ENCODE measurements at places on chromosomes 3 and 15.

- no peak for DNase-seq
- H3K36me3 ChIP-seq: no peaks in the 10 kb centered on the region
- H3K4me1 ChIP-seq: no peaks in the 10 kb centered on the region
- no peaks in the 10 kb centered on the region for H3K27me3 ChIP-seq
- no peak overlapping the region for H3K4me3 ChIP-seq
- no peak overlapping the region for H3K27ac ChIP-seq
Observed at GRCh38 chr15:59364248-59364647, 8.4 kb downstream of the MYO1E start.

- H3K27ac ChIP-seq: no peak overlapping the region
- H3K36me3 ChIP-seq: no peaks in the 10 kb centered on the region
- H3K4me1 ChIP-seq: no peaks in the 10 kb centered on the region
- no peak overlapping the region for H3K4me3 ChIP-seq
- no peak for DNase-seq
- no peaks in the 10 kb centered on the region for H3K27me3 ChIP-seq
Observed at GRCh38 chr15:58536414-58536813, 104.6 kb downstream of the LIPC start.

DNA sequence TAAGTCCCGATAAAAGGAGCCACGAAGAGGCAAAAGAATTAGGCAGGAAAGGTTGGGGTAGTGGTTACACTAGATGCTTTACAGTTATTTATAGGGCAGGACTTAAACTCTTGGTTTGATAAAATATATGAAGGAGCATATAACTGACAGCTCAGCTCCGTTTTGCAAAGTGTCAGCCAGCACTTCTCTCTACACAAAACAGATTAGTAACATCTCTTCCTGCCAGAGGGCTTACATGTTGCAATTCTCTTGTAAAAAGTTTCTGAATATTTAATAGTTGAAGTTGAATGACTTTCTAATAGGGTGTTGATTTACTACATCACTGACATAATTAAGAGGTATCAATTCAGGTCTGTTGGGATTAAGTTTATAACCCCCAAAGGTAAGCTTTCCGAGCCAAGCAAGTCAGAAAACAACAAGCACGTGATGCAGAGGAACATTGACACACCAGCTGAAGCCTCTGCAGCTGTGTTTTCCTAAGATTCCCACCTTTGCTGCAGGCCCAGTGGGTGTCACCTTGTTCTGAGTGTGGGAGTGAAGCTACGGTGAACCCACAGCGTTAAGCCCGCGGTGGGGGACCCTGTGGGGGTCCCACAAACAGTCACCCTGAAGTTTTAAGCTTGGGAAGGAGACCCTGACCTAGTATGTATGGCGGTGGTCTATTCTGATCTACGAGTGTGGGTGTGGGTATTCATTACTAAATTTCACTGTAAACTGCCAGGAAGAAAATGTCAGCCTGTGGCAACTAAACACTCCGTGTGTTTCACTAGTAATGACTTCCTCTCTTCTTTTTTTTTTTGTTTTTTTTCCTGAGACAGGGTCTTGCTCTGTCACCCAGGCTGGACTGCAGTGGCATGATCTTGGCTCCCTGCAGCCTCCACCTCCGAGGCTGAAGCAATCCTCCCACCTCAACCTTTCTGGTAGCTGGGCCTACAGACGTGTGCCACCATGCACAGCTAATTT is 22.0 kb upstream of the ATP13A3 start:
- H3K4me1 ChIP-seq: peaks cover 8% of the 10 kb centered on the region
- H3K27ac ChIP-seq: peak overlapping the region; percentile 60
- H3K27me3 ChIP-seq: no peaks in the 10 kb centered on the region
- H3K36me3 ChIP-seq: no peaks in the 10 kb centered on the region
- DNase-seq: no peak
- no peak overlapping the region for H3K4me3 ChIP-seq

- H3K36me3 ChIP-seq: no peaks in the 10 kb centered on the region
- H3K4me3 ChIP-seq: no peak overlapping the region
- H3K4me1 ChIP-seq: peaks cover 2% of the 10 kb centered on the region
- no peaks in the 10 kb centered on the region for H3K27me3 ChIP-seq
- H3K27ac ChIP-seq: no peak overlapping the region
Observed at GRCh38 chr15:66039117-66039871, 170.0 kb downstream of the RAB11A start.

DNA sequence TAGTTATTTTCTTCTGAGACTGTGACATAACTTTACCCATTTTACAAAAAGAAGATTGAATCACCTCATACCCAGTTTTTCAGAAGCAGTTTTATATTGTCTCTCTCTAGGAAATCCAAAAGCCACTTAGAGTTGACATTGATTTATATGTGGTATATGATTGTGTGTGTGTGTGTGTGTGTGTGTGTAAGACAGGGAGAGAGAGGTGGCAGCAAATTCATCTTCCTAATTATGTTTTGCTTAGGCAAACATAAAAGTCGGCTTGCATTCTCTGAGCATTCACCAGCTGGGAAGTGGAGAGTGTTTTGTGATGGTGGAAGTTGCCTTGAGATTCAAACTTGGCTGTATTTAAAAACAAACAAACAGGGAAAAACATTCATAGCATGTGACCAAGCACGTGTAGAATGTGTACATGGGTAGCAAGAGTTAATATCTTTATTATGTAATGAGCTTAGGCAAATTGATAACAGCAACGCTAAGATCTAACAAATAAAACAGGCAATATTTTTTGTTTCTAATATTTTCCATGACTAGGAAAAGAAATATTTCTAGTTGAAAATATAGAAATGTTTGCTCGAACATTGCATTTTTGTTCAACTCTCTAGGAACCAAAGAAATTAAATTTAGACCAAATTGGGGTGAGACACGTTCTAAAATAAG is 64.4 kb upstream of the IGF1R start:
- no peaks in the 10 kb centered on the region for H3K36me3 ChIP-seq
- H3K27me3 ChIP-seq: no peaks in the 10 kb centered on the region
- H3K27ac ChIP-seq: no peak overlapping the region
- peaks cover 9% of the 10 kb centered on the region for H3K4me1 ChIP-seq

- no peak overlapping the region for H3K27ac ChIP-seq
- DNase-seq: no peak
- H3K36me3 ChIP-seq: no peaks in the 10 kb centered on the region
Observed at GRCh38 chr3:178480795-178481194, 55.4 kb upstream of the KCNMB2 start.

DNA sequence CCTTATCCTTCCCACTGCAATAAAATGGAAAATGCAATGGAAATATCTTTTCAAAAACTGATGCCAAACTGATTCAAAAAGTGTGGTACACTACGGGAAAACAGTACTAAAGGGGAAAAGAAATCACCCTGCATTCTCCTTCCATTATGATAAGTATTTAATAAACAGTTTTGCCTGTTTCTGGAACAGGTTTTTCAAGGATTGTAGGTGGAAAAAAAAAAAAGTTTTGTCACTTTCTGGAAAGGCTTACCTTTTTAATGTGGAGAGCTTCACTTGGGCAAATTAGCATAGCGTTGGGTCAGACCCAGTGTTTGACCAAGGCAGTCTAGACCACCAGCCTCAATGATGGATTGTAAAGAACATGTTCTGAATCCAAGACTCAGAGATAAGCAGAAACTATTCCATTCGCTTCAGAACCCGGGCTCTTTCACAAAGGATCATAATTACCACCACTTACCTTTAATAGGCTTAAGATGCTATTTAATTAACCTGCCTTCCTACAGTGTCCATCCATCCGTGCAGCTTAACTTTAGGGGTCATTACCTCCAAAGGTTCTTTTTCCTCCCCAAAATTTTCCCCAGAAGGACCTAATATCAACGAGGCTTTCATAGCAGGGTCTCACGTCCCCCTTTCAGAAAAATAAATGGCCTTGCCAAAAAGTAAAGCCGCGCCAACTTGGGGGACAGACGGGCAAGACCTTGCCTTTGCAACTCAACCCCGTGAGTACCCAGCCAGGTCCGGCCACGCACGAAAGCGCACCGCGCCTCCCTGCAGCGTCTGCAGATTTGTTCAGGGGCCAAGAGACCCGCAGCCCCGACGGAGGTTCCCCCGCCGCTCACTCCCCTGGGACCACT is 1.0 kb downstream of the DCBLD2 start:
- H3K27me3 ChIP-seq: no peaks in the 10 kb centered on the region
- H3K4me3 ChIP-seq: peak overlapping the region; percentile 55
- no peaks in the 10 kb centered on the region for H3K36me3 ChIP-seq

DNA sequence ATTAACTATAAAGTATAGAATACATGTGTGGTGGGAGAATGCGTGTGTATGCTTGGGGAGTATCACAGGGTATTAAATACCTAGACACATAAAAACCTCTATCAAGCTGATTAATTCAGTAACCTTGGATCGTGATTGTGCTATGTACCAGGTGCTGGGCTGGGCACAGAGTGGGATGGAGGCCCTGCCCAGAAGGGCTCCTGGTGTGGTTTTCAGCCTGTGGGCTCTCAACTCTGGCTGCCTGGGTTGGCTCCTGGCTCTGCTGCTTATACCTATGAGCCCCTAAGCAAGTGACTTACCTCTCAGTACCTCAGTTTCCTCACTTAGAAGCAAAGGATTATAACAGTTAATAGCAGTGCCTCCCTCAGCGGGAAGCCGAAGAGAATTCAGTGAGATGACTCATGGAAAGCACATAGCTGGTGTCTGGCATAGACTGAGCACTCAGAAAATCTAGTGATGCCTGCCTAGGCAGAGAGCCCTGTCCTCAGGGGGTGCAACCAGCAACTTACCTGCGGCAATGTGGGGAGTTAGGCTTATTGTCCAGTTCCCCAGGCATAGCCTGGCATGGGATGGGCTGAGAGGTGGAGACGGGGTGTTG is 90.6 kb upstream of the MYZAP start:
- H3K27ac ChIP-seq: peak overlapping the region; percentile 95
- H3K36me3 ChIP-seq: no peaks in the 10 kb centered on the region
- H3K4me1 ChIP-seq: peaks cover 92% of the 10 kb centered on the region
- H3K27me3 ChIP-seq: no peaks in the 10 kb centered on the region
- DNase-seq: no peak

DNA sequence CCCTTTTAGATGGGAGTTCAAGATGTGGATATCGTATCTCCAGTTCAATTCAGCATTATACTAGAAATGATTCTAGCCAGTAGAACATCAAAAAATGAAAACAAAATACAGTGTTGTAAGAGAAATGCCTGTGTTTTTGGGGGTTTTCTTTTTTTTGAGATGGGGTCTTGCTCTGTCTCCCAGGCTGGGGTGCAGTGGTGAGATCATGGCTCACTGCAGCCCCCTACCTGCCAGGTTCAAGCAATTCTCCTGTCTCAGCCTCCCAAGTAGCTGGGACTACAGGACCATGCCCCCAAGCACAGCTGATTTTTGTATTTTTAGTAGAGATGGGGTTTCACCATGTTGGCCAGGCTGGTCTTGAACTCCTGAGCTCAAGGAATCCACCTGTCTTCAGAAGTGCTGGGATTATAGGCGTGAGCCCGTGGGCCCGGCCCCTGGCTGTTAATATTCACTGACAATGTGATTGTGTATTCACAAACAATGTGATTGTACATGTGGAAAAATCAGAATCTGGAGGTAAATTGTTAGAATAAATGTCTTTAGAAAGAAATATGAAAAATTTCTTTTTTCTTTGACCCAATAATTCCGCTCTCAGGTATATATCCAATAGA is 59.0 kb downstream of the ARIH1 start:
- peak; percentile 10 for DNase-seq
- H3K27ac ChIP-seq: no peak overlapping the region
- H3K4me1 ChIP-seq: no peaks in the 10 kb centered on the region
- no peaks in the 10 kb centered on the region for H3K36me3 ChIP-seq
- no peaks in the 10 kb centered on the region for H3K27me3 ChIP-seq
- H3K4me3 ChIP-seq: no peak overlapping the region

DNA sequence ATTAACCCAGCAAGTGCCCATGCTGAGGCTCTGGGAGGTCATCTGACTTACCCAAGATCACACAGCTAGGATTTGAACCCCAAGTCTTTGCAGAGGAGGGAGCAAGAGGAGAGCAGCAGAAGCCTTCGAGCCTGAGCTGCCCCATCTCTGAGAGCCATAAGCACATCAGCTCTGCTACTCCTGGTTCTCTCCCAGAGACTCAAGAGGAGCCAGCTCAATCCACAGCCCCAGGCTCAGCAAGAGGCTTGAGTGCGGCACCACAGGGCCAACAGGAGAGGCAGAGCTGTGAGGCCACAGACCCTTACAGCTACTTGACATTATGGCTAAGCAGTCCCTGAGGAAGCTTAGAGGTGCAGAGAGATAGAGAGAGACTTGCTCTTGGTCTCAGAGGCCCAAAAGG is 15.9 kb upstream of the NTRK3 start:
- H3K27ac ChIP-seq: no peak overlapping the region
- DNase-seq: no peak
- H3K27me3 ChIP-seq: peaks cover 27% of the 10 kb centered on the region
- H3K36me3 ChIP-seq: no peaks in the 10 kb centered on the region

DNA sequence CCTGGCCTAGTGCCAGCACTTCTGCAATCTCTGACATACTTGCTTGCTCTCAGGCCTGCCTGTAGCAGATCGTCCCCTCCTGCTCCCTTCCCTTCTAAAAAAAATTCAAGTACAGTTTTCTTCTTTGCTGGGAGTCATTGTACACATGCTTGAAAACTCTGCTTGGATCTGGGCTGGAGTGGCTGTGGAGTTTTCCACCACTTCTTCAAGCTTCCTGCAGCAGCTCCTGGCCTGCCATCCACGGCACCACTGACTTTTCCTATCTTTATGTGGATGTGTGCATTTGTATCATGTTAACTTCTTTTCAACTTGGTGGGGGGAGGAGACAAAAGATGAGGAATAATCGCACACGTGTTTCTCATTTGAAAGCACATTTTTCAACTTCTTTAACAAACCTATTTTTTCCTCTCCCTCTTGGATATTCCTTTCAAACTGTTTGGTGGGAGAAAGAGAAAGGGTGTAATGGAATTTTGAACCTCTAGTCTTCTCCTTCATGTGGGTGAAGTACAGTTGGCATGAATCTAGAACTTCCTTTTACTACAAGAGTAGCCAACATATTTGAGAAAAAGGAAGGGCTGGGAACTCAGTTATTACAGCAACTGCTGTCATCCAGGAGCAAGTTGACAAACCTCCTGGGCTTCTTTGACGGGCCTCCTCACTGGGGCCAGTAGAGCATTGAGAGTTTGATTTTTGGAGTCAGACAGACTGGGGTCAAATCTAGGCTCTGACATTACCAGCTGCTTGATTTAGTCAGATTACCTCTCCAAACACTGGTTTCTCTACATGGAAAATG is 61.2 kb upstream of the LRTM1 start:
- H3K36me3 ChIP-seq: no peaks in the 10 kb centered on the region
- H3K4me3 ChIP-seq: no peak overlapping the region
- H3K4me1 ChIP-seq: peaks cover 23% of the 10 kb centered on the region
- no peaks in the 10 kb centered on the region for H3K27me3 ChIP-seq

GRCh38 chr3:17558565-17558964 is 183.9 kb downstream of the TBC1D5 start:
- DNase-seq: no peak
- H3K4me3 ChIP-seq: no peak overlapping the region
- no peaks in the 10 kb centered on the region for H3K27me3 ChIP-seq
- no peak overlapping the region for H3K27ac ChIP-seq
- H3K36me3 ChIP-seq: no peaks in the 10 kb centered on the region

DNA sequence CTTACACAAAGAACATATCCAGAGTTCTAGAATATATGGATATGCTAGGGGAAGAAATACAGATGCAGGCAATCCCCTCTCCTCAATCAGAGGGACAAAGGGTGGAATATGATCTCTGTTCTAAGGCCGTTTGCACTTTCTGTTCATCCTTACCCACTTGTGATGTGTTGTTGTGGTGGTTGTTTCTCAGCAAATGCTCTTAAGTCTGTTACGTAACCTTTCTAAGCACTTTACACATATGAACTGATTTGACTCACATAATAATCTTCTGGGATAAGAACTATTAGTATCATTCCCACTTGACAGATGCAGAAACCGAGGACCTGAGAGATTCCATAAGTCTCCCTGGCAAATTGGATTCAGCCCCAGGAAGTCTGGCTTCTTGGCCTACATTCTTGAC is 40.5 kb downstream of the NGRN start:
- H3K27ac ChIP-seq: no peak overlapping the region
- no peak overlapping the region for H3K4me3 ChIP-seq
- no peak for DNase-seq
- H3K27me3 ChIP-seq: no peaks in the 10 kb centered on the region

All from cardiac muscle cell (in vitro differentiated cells and primary cell).